Stimulated activated CD4-positive, alpha-beta T cell treated with anti-CD3 and anti-CD28 coated beads, Interleukin-1b, Interleukin-23, amount 100 ng/mL, for 48 hours (primary cell): ENCODE measurements at places on chromosomes 16 and 17.
A peak's percentile ranks its signal among the peaks of the same experiment; 100 is the strongest.

DNA sequence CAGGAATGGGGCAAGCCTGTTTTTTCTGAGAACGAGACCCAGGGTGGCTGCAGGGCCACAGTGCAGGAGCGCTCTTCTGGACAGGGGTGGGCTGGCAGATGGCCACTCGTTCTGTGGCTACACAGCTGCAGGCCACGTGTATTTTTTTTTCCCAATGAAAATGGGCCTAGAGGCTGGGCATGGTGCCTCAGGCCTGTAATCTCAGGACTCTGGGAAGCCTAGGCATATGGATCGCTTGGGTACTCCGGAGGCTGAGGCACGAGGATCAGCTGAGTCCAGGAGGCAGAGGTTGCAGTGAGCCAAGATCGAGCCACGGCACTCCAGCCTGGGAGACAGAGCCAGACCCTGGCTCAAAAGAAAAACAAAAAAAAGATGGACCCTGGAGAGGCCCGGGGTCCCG is 6.8 kb downstream of the UNKL start:
- no peak for DNase-seq

DNA sequence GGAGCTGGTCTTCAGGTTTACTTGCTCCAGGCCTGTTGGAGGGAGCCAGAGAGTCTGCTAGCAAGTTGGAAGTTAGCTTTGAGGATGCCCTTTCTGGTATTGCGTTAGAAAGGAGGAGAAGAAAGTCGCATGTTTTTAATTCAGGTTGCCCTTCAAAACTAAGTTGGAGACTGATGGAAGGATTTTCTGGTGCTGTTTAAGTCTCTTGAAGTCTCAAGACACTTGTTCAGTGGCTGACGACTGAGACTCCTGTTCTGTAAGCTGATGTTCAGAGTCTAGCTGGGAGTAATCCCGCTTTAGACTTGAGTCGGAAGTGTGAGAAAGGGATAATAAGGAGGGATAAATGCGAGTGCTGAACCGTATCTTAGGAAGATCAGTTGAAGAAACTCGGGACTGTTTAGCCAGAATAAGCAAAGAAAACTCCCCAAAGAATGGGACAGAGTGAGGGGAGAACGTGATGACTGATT is 740 bp downstream of the AATF start:
- DNase-seq, result no peak

GRCh38 chr16:57000271-57001025 is 11.1 kb downstream of the NLRC5 start:
- DNase-seq, result peak; percentile 58

DNA sequence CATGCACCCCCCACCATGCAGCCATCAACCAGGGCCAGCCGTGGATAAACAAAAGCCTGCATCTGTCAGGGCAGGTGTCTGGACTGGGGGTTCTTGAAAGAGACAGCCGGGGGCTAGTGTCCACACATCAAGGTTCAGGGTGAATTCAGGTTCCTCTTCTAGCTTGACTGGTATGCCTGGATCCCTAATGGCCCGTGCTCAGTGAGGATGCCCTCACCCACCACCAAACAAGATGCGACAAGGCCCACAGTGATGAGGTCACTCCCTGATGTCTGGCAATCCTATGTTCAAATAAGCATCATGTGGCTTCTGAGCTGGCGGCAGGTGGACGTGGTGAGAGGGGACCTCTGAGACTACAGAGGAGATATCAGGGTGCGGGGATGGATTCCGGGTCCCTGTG is 64.6 kb downstream of the GOSR1 start:
- DNase-seq, result no peak

- DNase-seq, result no peak
Observed at GRCh38 chr16:81956213-81956948, 54.9 kb downstream of the SDR42E1 start.

- DNase-seq, result no peak
Observed at GRCh38 chr16:6961704-6962103, 370.9 kb upstream of the RBFOX1 start.
